ENCODE measurements at places on chromosomes 13 and 19. TPM values are rescaled to one million over a fixed set of nuclear protein-coding genes. Genes with fewer than 3 reads are reported as not detected.

DNA sequence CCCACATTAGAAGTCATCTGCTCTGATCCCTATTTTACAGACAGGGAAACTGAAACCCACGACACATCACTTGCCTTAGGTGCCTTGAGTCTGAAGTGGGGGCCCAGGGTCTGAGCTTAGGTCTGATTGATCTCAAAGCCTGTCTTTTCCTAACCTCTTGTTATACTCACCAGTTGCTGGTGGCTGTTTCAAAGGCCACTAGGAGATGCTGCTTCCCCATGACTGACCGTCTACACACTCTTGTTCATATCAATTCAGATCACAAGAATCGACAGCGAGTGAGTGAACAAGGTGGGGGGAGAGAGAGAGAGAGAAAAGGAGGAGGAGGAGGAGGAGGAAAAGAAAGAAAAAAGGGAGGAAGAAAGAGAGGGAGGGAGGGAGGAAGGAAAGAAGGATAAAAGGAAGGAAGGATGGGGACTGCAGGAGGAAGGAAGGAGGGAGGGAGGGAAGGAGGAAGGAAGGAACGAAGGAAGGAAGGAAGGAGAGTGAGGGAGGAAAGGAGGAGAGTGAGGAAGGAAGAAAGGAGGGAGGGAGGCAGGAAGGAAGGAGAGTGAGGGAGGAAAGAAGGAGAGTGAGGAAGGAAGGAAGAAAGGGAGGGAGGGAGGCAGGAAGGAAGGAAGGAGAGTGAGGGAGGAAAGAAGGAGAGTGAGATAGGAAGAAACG lies 3.3 kb downstream of the OR10H1 start:
- no peaks in the 10 kb centered on the region for H3K4me1 ChIP-seq
- H3K36me3 ChIP-seq, result no peaks in the 10 kb centered on the region
- H3K27ac ChIP-seq, result no peak overlapping the region
- peak; percentile 4 for DNase-seq

GRCh38 chr13:70125693-70126092 lies 17.4 kb upstream of the KLHL1 start:
- no peak overlapping the region for H3K4me3 ChIP-seq
- H3K27me3 ChIP-seq, result no peaks in the 10 kb centered on the region
- H3K4me1 ChIP-seq, result no peaks in the 10 kb centered on the region
- no peak for DNase-seq
- no peaks in the 10 kb centered on the region for H3K36me3 ChIP-seq

- peaks cover 36% of the 10 kb centered on the region for H3K36me3 ChIP-seq
- peak overlapping the region; percentile 53 for H3K4me3 ChIP-seq
- no peaks in the 10 kb centered on the region for H3K4me1 ChIP-seq
- H3K27ac ChIP-seq, result peak overlapping the region; percentile 86
Observed at GRCh38 chr19:43594710-43595604, 977 bp downstream of the IRGQ start.

- DNase-seq, result no peak
- H3K27ac ChIP-seq, result no peak overlapping the region
- no peaks in the 10 kb centered on the region for H3K27me3 ChIP-seq
- H3K4me3 ChIP-seq, result no peak overlapping the region
Observed at GRCh38 chr19:16476401-16476800, 4.6 kb upstream of the EPS15L1 start.

DNA sequence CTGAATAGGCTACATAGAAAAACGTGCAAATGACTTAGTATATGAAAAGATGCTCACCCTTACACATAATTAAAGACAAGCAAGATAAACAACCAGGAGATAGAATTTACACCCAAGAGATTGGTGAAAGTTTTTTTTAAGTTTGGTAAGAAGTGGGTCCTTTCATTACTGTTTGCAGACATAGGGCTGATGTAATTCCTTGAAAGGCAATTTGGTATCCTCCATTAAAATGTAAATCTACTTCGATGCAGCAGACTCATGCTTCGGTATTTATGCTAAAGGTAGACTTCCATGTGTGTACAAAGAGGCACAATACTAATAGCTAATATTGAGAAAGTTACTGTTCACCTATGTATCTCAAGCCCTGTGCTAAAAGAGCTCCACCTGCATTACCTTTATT lies 33.5 kb downstream of the CNMD start:
- no peaks in the 10 kb centered on the region for H3K4me1 ChIP-seq
- H3K27ac ChIP-seq, result no peak overlapping the region
- H3K36me3 ChIP-seq, result no peaks in the 10 kb centered on the region
- H3K27me3 ChIP-seq, result no peaks in the 10 kb centered on the region

- H3K36me3 ChIP-seq, result no peaks in the 10 kb centered on the region
- no peak overlapping the region for H3K4me3 ChIP-seq
- peaks cover 35% of the 10 kb centered on the region for H3K4me1 ChIP-seq
- no peak overlapping the region for H3K27ac ChIP-seq
Observed at GRCh38 chr13:44103429-44104196, 223.9 kb downstream of the LACC1 start.

GRCh38 chr19:19860756-19861390 lies 4.8 kb upstream of the ZNF253 start:
- peak; percentile 67 for DNase-seq
- no peak overlapping the region for H3K4me3 ChIP-seq
- H3K27ac ChIP-seq, result no peak overlapping the region

- H3K27ac ChIP-seq, result no peak overlapping the region
- no peak for DNase-seq
- no peak overlapping the region for H3K4me3 ChIP-seq
- no peaks in the 10 kb centered on the region for H3K36me3 ChIP-seq
- H3K4me1 ChIP-seq, result no peaks in the 10 kb centered on the region
- peaks cover 3% of the 10 kb centered on the region for H3K27me3 ChIP-seq
Observed at GRCh38 chr19:28876609-28877123, 336.3 kb downstream of the UQCRFS1 start.

GRCh38 chr19:18290302-18291018 lies 9.0 kb upstream of the JUND start:
- H3K4me1 ChIP-seq, result peaks cover 4% of the 10 kb centered on the region
- no peak for DNase-seq
- H3K36me3 ChIP-seq, result no peaks in the 10 kb centered on the region
- H3K27ac ChIP-seq, result peak overlapping the region; percentile 73
- H3K27me3 ChIP-seq, result no peaks in the 10 kb centered on the region
- no peak overlapping the region for H3K4me3 ChIP-seq

GRCh38 chr19:17237747-17238706 lies 7.7 kb downstream of the NR2F6 start:
- no peaks in the 10 kb centered on the region for H3K27me3 ChIP-seq
- peaks cover 9% of the 10 kb centered on the region for H3K36me3 ChIP-seq
- H3K4me1 ChIP-seq, result no peaks in the 10 kb centered on the region
- no peak overlapping the region for H3K4me3 ChIP-seq
- no peak for DNase-seq

GRCh38 chr19:343451-343931 lies 1.1 kb downstream of the MIER2 start:
- no peak for DNase-seq
- no peaks in the 10 kb centered on the region for H3K36me3 ChIP-seq
- H3K4me3 ChIP-seq, result peak overlapping the region; percentile 63
- peaks cover 6% of the 10 kb centered on the region for H3K4me1 ChIP-seq
- H3K27me3 ChIP-seq, result peaks cover 2% of the 10 kb centered on the region
- H3K27ac ChIP-seq, result peak overlapping the region; percentile 68

- no peaks in the 10 kb centered on the region for H3K36me3 ChIP-seq
- DNase-seq, result no peak
- H3K27me3 ChIP-seq, result no peaks in the 10 kb centered on the region
- H3K4me1 ChIP-seq, result peaks cover 2% of the 10 kb centered on the region
Observed at GRCh38 chr13:60093425-60094019, 70.2 kb downstream of the DIAPH3 start.

GRCh38 chr13:92805766-92806165 lies 420.8 kb upstream of the GPC6 start:
- no peak overlapping the region for H3K27ac ChIP-seq
- H3K36me3 ChIP-seq, result no peaks in the 10 kb centered on the region
- no peaks in the 10 kb centered on the region for H3K27me3 ChIP-seq
- no peak overlapping the region for H3K4me3 ChIP-seq
- DNase-seq, result no peak

GRCh38 chr13:51806566-51806965 lies 2.6 kb upstream of the DHRS12 start:
- no peaks in the 10 kb centered on the region for H3K36me3 ChIP-seq
- H3K4me1 ChIP-seq, result peaks cover 5% of the 10 kb centered on the region
- no peak for DNase-seq
- H3K27ac ChIP-seq, result no peak overlapping the region

TMEM59L gene
- 0.49 TPM for polyA plus RNA-seq

RELB gene
- polyA plus RNA-seq, result 65.9 TPM

APOC4 gene
- polyA plus RNA-seq, result 0.98 TPM

RYR1 gene
- 7.6 TPM for polyA plus RNA-seq

PCDH17 gene
- polyA plus RNA-seq, result 12.0 TPM
